ENCODE measurements at places on chromosomes 1 and 21. TPM values are rescaled to one million over a fixed set of nuclear protein-coding genes. Genes with fewer than 3 reads are reported as not detected.

MCOLN3 gene
- total RNA-seq: 0.28 TPM

NUP210L gene
- not detected for total RNA-seq

SEC16B gene
- total RNA-seq: 2.4 TPM

PTAFR gene
- total RNA-seq: 2.2 TPM

RNF223 gene
- not detected for total RNA-seq

OR2G6 gene
- not detected for total RNA-seq

FMO3 gene
- 2.0 TPM for total RNA-seq

PTPN7 gene
- 0.09 TPM for total RNA-seq

MRAP gene
- total RNA-seq: 0.66 TPM

NR1I3 gene
- total RNA-seq: not detected

NBPF10 gene
- total RNA-seq: 1.7 TPM

CCDC185 gene
- total RNA-seq: not detected

GPR89A gene
- total RNA-seq: 9.5 TPM

PDZK1IP1 gene
- total RNA-seq: not detected

KCNJ15 gene
- total RNA-seq: 0.86 TPM

FYB2 gene
- 12.9 TPM for total RNA-seq

TNFSF18 gene
- total RNA-seq: 1.4 TPM

HTR6 gene
- not detected for total RNA-seq

- DNase-seq: no peak
Measured at GRCh38 chr1:91537281-91537986, 36.8 kb downstream of the CDC7 start.

- no peak for DNase-seq
Measured at GRCh38 chr1:57003398-57004139, 37.8 kb upstream of the C8B start.

DNA sequence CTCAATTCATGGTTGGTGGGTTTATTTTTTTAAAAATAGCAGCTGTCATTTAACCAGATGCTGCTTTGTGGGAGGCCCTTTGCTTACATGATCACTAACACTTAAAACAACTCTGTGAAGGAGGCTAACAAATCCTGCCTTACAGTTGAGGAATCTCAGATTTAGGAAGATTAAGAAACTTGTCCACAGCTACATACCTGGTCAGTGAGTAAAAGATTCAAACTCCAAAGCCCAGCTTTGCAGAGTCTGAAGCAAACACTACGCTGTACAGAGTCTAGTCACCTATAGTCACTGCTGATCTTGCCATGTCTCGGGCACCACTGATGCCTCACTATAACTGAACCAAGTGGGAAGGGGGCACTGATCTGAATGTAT is 535.4 kb downstream of the SMYD3 start:
- DNase-seq: no peak

GRCh38 chr1:170661646-170662411 is 2.1 kb upstream of the PRRX1 start:
- peak; percentile 44 for DNase-seq

- no peak for DNase-seq
Measured at GRCh38 chr21:42301371-42302075, 13.7 kb downstream of the TFF3 start.

DNA sequence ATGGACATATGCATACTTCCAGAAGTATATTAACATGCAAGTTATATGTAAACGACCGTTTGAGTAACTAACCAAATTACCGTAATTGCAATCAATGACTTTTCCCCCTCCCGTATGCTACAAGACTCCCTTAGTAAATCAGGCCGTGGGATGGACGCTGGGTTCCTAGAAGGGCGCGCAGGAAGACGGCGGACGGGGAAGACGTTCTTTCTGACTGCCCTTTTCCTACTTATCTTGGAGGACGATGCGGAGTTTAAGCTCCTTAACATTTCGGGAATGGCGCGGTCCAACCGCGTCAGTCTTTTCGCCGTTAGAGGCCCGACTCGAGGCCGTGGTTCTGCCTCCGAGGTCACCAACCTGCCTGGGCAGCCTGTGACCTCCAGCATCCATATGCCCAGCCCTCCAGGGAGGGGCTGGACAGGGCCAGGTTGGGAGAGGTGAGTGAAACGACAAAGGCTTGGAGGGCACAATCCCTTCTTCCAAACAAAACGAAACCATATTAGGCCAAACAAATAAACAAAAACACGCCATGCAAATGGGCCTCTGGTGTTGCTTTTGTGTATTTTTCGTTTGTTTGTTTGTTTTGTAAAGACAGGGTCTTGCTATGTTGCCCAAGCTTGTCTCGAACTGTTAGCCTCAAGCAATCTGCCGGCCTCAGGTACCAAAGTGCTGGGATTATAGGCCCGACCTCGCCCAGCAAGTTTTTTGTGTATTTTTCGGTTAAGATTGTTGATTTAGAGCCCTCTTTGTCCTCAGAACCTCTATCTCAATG is 873 bp upstream of the PI4KB start:
- peak; percentile 24 for DNase-seq

DNA sequence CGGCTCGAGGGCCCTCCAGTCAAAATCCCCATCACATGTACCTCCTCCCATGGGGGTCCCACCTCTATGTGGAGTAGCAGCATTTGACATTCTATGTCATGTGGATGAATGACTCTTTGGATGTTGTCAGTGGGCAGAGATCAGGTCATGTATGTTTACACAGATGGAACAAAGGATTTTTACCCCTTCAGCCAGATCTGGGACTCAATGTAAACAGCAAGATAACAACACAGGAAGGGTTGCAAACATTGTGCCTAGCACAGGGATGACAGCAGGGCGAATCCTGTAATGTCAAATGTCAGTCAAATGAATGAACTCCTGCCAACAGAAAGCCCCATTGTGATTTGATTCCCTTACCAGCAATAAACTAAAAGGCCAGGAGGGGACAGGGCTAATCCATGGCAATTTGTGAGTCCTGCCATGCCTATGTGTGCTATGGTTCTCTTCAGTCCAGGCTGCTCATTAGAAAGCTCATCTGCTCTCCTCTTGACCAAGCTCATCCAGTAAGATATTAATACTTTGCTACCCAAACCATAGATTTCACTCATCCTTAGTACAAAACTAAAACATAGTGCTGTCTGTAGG is 60.3 kb downstream of the PGBD5 start:
- DNase-seq: no peak

DNA sequence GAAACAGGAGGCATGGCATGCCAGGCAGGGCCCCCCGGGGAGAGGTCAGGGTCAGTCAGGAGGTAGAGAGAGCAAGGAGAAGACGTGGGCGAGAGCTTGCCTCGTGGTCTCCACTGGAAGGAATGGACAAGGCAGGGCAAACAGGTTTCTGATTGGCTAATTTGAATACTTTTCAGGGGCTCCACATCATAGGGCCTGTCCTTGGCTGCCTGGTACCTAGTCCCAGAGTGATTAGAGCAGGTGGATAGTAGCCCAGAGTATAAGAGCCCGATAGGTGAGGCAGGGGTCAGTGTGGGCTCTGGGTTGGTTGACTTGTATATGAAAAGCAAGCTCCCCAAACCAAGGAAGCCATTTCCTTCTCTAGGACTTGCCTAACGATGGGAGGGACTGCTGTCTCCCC is 178.6 kb downstream of the ZP4 start:
- DNase-seq: no peak

- no peak for DNase-seq
Measured at GRCh38 chr1:42524330-42524729, 61.2 kb downstream of the CCDC30 start.

DNA sequence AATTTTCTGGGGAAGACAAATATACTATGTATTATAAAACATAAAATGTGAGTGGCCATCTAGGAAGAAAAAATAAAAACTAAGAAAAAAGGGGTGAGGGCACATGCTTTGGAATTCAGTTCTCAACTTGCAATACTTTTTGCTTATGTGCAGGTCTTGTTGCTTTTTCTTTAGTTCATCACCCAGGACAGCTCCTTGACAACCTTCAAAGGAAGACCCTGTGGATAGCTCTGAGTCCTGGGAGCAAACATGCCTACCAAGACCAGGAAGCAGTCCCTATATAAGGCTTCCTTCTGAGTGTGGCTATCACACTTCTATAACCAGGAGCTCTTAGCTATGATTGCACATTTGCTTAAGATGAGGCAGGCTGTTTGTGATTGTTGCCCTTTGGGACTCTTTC is 78.0 kb downstream of the WDR64 start:
- DNase-seq: no peak

- DNase-seq: no peak
Measured at GRCh38 chr1:5667513-5668325, 324.5 kb downstream of the NPHP4 start.

- DNase-seq: no peak
Measured at GRCh38 chr1:117886101-117886795, 43.2 kb downstream of the GDAP2 start.

GRCh38 chr21:28867401-28867800 is 125.3 kb downstream of the LTN1 start:
- DNase-seq: no peak

- no peak for DNase-seq
Measured at GRCh38 chr1:119962296-119962968, 66.1 kb upstream of the ADAM30 start.

DNA sequence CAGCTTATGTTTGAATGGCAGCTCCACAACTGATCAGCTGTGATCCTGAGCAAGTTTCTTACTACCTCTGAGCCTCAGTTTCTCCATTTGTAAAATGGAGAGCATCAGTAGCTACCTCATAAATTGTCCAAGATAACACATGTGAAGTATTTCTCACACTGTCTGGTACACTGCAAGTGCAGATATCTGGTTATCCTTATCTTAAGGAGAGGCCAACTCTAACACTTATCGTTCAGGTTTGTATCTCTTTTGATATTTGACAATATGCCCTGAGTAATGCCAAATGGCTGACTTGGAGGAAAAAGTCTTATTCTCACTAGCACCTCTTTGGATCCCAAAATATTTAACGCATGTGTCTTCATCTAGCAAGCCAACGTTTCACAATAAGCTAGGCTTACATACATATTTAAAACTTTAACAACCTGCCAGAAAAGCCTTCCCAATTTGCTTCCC is 2.7 kb downstream of the CSRP1 start:
- no peak for DNase-seq

DNA sequence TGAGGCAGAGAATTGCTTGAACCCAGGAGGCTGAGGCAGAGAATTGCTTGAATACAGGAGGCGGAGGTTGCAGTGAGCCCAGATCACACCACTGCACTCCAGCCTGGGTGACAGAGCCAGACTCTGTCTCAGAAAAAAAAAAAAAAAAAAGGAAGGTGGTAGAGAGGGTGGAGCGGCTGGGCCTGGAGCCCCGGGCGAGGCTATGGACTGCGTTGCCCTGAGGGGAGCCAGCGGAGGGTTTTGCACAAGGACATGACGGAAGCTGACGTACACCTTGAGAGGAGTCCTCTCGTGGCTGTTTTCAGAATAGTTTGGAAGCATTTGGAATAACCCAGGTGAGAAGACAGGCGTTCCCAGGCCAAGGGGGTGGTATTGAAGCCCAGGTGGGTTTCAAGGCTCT is 6.9 kb upstream of the FBLIM1 start:
- no peak for DNase-seq

- no peak for DNase-seq
Measured at GRCh38 chr1:183215076-183215720, 29.1 kb downstream of the LAMC2 start.

DNA sequence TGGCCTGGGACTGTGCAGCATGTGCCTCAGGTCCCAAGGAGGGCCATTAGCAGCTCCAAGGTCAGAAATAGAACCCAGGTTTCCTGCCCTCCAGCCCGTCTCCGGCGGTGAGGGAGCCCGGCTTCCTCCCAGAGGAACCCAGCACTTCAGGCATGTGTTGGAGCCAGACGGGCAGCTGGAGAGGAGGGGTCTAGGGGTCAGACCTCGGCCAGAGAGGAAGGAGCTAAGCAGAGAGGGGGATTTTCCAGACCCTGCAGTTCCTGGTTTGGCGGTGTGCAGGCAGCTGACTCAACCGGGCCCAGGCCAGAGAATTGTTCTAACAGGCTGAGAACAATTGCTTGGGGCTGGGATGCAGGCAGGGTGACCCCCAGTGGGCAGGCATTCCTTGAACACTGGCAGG is 37.1 kb downstream of the HSPG2 start:
- DNase-seq: no peak

GRCh38 chr1:43776043-43776761 is 68.9 kb downstream of the ST3GAL3 start:
- DNase-seq: no peak

GRCh38 chr1:89637496-89637895 is 4.6 kb downstream of the LRRC8C start:
- no peak for DNase-seq

- DNase-seq: no peak
Measured at GRCh38 chr1:231013391-231014015, 26.6 kb downstream of the FAM89A start.

DNA sequence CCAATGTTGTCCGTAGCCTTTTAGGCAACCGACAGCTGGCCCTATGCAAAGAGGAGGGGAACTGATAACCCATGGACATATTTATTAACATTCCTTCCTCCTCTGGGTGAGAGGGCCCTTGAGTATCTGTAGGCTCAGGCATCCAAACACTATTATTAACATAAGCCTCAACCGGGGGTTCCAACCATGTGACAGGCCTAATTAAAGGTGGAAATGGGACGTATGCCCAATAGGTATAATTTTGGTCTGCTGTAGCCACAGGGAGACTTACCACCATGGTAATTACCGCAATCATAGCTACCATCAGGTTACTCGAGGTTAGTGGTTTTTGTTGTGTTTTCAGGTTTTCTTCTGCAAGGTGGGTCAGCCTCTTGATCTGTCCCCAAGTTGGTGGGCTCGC is 5.3 kb downstream of the DAP3 start:
- no peak for DNase-seq

GRCh38 chr1:25477448-25478034 is 46.8 kb downstream of the MACO1 start:
- DNase-seq: no peak

- DNase-seq: peak; percentile 60
Measured at GRCh38 chr1:244863491-244864252, 671 bp downstream of the HNRNPU start.

GRCh38 chr1:151825204-151825603 is 6.4 kb downstream of the RORC start:
- no peak for DNase-seq

DNA sequence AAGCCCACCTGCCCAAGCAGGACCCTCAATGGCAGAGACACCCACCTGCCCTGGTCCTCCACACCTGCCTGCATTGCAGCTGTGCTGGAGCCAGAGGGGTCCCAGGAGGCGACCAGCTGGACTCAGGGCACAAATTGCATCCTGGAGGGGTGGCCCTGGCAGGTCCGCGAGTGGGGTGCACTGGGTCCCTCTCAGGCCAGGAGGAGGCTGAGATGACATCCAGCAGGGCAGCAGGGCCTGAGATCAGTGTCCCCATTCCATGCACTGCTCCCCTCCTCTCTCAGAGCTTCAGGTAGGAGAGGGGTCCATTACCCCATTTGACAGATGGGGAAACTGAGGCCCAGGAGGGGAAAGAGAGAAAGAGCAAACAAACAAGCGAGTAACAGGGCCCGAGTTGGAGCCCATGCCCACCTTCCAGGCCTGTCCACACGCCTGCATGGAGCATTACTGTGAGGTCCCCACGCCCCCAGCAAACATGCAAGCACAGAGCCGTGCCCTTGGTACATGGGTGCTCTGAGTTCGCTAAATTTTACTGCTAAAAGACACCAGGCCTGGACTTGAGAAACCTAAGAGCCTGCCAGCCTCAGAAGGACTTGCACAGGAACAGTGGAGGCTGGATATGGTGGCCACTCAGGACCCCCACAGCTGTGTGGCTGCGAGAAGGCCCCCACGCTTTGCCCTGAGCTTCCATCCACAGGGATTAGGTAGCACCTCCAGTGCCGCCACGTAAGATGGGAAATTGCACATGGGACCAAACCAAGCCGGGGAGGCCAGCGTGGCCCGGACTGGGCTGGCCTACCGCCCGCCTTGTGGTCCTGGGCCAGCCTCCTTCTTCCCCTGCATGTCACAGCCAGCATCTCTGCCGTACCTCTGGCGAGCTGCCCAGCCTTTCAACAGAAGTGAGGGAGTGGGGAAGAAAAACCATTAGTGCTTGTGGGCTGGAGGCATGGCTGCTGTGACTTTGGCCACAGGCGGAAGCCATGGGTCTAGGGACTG is 7.4 kb downstream of the WNT3A start:
- no peak for DNase-seq
